Heart left ventricle (tissue), 16 donors: ENCODE measurements at places on chromosomes 4 and X. TPM values are rescaled to one million over a fixed set of nuclear protein-coding genes. Genes with fewer than 3 reads are reported as not detected.

The RIBC1 gene
- total RNA-seq = 0.40 TPM

The BGN gene
- 144 TPM for total RNA-seq

The ING2 gene
- total RNA-seq = 5.4 TPM

The TRPC5OS gene
- not detected for total RNA-seq

The HSD17B11 gene
- 28.0 TPM for total RNA-seq

The PCDH10 gene
- 0.05 TPM for total RNA-seq

The KLHL13 gene
- 9.0 TPM for total RNA-seq

The HS3ST1 gene
- total RNA-seq = 2.5 TPM

The PTCHD1 gene
- total RNA-seq = 0.10 TPM

The IL15 gene
- total RNA-seq = 3.2 TPM

The CCNG2 gene
- 14.6 TPM for total RNA-seq

The ART3 gene
- total RNA-seq = 230 TPM

The WAS gene
- 2.9 TPM for total RNA-seq
